Fibroblast of skin of right quadriceps (primary cell): ENCODE measurements at places on chromosomes 13 and 19.

DNA sequence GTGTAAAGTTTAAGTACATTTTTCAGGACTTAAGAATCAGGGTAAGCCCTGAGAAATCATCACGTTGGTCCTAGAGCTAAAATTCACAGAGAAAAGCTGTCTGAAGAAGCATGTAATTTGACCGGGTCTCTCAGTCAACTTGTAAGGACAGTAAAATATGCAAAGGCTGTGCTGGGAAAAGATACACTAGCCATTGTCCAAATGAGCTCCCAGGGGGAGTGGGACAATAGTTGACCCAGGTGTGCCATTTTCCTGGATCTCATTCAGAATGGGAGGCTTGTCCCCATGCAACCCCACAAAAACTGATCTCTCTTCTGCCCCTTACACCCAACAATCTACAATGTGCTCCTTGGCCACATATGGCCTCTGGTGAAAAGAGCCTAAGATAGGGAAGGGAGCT is 437.9 kb downstream of the KLF12 start:
- no peak for DNase-seq

GRCh38 chr13:34085204-34085603 is 267.3 kb downstream of the RFC3 start:
- DNase-seq, result no peak

GRCh38 chr13:31115616-31116015 is 46.1 kb downstream of the HSPH1 start:
- no peak for DNase-seq

DNA sequence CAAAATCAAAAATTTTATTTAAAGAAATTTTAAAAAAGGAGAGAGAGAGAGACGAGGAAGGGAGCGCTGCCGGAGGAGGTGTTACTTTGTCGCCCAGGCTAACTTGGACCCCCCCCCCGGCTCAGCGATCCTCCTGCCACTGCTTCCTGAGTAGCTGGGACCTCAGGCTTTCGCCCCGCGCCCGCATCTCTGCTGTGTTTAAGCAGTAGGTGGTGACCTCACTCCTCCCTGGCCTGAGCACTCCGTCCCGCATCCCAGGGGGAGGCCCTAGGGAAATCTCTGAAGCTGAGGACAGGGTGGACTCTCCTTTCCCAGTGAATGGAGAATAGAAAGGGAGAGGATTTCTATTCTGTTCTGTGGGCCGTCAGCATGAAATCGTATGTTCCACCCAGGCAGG is 485 bp upstream of the ZNF845 start:
- DNase-seq, result no peak

DNA sequence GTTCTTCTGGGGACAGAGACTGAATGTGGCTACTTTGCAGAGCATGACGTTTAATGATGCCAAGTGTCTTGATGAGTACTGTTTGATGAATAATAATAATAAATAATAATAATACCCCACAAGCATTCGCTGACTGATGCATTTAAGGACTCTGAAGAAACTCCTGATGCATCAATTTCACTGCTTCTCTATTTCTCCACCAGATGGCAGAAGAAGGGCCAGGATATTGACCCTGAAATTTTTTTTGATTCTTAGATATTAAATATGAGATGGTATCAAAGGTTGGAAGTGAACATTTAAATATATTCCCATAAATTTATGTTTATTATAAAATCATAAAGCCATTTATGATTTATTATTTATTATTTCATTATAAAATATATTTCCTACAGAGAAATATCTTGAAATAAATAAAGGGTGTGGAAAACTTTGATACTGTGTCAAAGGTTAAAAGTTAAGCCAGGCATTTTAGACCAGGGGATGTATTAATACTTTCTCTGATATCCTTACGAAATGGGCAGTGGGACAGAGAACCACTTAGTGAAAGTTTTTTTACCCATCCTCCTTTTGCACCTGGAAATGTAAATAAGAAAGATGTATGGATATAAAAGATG is 170.9 kb downstream of the LACC1 start:
- peak; percentile 29 for DNase-seq

DNA sequence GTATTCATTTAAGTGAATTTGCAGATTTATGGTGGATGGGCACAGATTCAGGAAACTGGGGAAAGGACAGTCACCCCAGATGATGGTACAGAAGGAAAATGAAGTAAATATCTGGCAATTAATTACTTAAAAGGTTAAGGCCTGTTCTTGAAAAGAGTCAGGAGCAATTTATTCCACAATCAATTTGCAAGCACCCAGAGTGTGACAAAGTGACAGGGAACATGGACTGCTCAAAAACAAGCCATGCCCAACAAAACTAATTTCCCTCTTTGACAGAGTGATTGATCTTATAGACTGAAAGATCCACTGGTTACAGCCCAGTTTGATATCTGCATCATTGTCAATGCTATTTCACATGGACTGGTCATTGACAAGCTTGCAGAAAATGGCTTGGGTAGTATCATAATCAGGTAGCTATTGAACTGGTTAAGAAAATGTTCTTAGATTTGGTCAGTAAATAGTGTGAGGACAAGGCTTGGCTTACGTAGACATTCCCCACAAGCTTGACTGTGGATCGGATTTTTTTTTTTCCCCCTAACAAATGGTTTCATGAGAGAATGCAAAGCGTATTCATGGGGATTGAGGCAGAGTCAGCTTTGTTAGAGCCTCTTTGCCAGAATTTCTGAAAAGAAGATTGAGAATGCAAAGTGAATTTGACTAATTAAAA is 584.6 kb downstream of the GPC6 start:
- DNase-seq, result no peak

- DNase-seq, result no peak
Observed at GRCh38 chr13:66348745-66349690, 881.1 kb downstream of the PCDH9 start.

- DNase-seq, result no peak
Observed at GRCh38 chr13:73228546-73228945, 169.7 kb downstream of the KLF5 start.

- DNase-seq, result no peak
Observed at GRCh38 chr19:51466723-51467122, 8.5 kb upstream of the SIGLEC8 start.

GRCh38 chr19:17411801-17412200 is 6.4 kb upstream of the BST2 start:
- DNase-seq, result no peak

DNA sequence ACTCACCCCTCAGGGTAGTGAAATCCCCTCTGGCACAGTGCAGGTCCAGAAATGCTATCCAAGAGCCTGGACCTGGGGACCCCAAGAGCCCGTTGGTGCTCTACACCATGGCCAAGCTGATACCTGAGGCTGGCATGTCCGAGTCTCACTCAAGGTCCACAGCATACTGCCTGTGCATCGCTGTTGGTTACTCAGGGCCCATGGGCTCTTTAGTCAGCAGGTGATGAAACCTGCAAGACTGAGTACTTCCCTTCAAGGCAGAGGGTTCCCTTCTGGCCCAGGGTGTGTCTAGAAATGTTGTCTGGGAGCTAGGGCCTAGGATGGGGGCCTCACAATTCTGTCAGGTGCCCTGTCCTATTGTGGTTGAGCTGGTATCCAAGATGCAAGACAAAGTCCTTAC is 19.6 kb upstream of the KBTBD7 start:
- DNase-seq, result no peak

GRCh38 chr19:46020819-46021125 is 2.1 kb downstream of the PGLYRP1 start:
- DNase-seq, result no peak

GRCh38 chr19:23283925-23284324 is 33.7 kb upstream of the ZNF724 start:
- DNase-seq, result peak; percentile 3

GRCh38 chr19:2145831-2146241 is 5.5 kb downstream of the AP3D1 start:
- DNase-seq, result no peak

- no peak for DNase-seq
Observed at GRCh38 chr13:50494138-50494537, 349.4 kb downstream of the DLEU7 start.

GRCh38 chr13:106998664-106999063 is 430.7 kb upstream of the ARGLU1 start:
- no peak for DNase-seq

- DNase-seq, result no peak
Observed at GRCh38 chr13:109976206-109976997, 190.0 kb upstream of the IRS2 start.

GRCh38 chr13:25819856-25820530 is 231.8 kb downstream of the SHISA2 start:
- DNase-seq, result no peak

DNA sequence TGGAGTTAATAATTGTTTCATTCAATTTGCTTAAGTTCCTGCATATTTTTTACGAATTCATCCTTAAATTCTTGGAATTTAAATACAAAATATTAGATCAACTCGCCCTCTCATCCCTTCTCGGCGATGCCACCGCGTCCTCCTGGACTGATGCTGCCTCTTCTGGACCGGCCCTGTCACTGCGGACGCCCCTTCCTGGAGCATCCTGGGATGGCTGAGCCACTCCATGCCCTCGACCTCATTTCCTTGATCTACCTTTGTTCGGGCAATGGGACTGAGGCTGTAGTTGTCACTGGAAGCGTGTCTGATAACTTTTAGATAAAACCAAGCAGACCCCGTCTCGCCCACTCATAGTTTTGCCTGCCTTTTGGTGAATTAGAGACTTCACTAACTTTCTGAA is 283.7 kb downstream of the TEX29 start:
- no peak for DNase-seq

DNA sequence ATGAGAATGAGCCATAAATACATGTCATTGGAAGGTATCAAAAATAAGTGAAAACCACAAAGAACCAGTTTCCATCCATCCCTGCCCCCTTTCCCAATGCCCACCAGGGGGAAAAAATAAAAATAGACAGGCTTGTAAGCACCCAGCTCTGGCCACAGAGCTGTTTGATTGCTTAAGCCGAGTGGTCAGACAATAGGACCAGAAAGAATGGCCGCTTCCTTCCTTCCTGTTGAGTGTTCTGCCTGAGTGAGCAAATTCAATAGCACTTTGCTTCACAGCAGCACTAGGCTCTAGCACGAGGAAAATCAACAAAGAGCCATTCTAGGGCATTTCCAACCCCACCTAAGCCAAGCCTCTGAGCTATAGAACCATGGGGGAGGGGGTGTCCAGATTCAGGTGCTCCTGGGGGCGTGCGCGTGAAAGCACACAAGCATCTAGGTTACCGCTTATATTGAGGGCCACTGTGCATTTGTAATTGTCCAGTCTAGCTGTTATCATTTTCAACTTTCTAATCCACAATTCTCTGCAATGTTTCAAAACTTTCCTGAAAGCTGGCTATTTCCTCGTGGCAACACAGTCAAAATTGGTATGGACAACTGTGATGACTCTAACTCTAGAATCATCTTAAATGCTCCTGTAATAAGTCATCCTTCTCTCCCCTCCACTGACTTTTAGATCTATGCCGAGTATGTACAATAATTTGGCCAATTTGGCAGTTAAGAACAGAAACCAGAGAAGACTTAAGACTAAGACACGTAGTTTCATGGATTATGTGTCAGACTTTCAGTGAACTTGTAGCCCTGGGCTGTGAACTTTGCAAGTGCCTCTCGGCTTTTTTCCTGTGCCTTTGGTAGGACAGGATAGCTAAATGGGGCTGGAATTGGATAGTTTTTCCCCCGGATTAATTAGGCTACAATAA is 64.3 kb downstream of the SPRY2 start:
- peak; percentile 22 for DNase-seq

GRCh38 chr13:49622174-49622946 is 5.9 kb upstream of the ARL11 start:
- DNase-seq, result no peak

- DNase-seq, result no peak
Observed at GRCh38 chr19:49579947-49580263, 451 bp downstream of the NOSIP start.

- peak; percentile 78 for DNase-seq
Observed at GRCh38 chr19:16446724-16447368, 24.9 kb downstream of the EPS15L1 start.

DNA sequence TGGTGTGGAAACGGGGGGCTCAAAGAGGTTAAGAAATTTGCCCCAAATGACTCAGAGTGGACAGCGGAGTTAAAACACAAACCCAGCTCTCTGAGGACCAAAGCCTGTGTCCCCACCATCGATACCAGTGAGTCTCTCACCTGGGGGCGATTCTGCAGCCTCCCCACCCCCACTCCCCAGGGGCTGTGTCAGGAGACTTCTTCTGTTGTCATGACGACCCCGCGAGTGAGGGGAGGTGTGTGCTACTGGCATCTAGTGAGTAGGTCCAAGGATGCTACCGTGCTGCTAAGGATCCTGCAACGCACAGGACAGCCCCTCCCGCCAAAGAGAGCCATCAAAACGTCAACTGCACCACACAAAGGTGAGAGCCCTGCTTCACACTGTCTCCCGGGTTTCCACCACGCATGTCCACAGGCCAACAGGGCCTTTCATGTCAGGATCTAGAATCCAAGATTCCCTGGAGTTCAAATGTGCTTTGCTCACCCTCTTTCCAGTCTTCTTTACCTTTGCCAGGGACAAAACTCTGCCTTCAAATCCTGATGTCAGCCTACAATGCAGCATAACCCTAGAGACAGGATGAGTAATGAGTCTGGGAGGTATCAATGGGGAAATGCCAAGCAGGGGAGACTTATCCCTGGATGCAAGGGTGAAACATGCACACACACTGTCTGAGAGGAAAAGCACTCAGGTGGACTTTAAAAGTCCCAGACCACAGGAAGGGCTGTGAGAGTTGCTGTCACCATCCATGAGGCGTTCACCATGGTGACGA is 3.9 kb downstream of the RANBP3 start:
- DNase-seq, result no peak

- peak; percentile 51 for DNase-seq
Observed at GRCh38 chr19:30567536-30568232, 195.5 kb downstream of the ZNF536 start.

- no peak for DNase-seq
Observed at GRCh38 chr19:38788478-38789243, at the start of gene LGALS7B. Gene LGALS7B (plus strand): TSS chr19:38789200. CDS start chr19:38789227, 27 bp downstream.

- no peak for DNase-seq
Observed at GRCh38 chr13:24249624-24250023, 59.8 kb upstream of the C1QTNF9 start.

- DNase-seq, result no peak
Observed at GRCh38 chr13:21638319-21639282, 32.3 kb upstream of the FGF9 start.

DNA sequence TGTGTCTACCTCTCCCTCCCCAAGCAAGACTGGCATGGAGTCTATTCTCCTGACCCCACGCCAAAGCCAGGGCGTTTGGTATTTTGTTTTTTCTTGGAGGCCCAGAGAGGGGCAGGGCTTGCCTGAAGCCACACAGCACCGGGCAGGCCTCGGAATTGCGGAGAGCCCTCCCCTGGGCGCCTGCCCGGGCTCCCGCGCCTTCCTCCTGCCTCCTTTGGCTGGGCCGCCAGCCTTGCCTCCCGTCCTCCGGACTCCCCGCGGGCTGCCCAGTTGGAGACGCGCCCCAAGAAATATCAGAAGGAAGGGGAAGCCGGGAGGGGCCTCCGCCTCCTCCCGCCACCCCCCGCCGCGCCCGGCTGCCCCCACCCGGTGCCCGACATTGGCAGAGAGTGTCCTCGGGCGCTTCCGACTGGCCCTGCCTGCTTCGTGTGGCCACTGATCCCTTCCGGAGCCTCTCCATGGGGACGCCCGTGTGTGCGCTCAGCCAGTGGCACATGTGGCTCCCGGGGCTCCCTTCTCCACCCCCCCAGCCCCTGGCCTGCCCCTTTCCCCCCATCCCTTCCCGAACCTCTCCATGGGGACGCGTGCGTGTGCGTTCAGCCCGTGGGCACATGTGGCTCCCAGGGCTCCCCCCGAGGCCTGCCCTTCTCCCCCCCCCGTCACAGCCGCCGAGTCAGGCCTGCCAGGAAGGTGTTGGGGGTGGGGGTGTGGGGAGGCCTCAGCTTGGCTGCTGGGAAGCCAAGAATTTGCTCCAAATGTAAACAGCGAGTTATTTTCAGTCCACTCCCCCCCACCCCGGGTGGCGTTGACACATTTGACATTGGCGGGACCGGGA is 37.3 kb downstream of the NFIC start:
- peak; percentile 96 for DNase-seq
